NCI-H524 treated with DMSO at 0.1 percent for 48 hours (cell line): ENCODE measurements at places on chromosomes 16 and 17.

DNA sequence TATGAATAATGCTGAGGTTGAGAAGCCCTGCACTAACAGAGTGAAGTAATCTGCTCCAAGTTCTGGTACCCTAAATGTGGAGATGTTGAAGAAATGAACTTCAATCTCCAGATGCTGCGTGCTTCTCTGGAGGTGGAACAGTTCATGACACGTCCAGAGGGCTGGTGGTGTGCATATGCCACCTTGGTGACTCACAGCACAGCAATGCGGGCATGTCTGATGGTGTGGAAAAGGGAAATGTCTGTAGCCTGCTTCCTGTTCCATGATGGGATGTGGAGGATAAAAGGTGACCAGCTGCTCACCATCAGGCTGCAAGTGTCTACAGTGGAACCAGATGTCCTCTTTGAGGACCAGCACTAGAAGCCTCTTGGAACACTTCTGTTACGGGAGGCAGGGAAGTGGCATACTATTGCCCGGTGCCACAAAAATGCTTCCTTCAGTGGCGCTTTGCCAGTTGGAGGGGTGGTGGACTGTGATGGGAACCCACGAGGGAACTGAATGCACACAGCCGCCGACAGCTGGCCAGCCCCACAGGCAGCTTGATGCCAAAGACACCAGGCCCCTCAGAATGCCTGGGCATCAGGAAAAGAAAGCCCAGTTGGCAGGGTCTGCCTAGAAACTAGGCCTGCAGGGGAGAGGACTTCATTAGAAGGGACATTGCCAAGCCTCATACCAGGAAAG is 19.9 kb downstream of the SNX11 start:
- DNase-seq, result peak; percentile 62

DNA sequence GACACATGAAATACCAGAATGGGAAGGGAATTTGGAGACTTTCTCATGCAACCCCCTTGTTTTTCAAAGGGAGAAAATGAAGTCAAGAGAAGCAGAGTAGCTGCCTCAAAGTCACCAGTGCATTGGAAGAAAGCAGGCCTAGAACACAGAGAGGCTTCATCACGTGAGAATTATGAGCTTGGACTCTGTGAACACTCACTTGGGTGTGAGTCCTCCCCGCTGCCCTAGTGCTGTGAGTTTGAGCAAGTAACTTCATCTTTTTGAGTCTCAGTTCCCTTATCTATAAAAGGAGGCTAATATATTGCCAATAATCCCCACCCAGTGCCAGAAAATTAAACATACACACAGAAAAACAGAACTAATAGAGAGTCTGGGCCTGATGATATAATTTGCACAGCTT is 315.8 kb downstream of the XYLT1 start:
- no peak for DNase-seq

DNA sequence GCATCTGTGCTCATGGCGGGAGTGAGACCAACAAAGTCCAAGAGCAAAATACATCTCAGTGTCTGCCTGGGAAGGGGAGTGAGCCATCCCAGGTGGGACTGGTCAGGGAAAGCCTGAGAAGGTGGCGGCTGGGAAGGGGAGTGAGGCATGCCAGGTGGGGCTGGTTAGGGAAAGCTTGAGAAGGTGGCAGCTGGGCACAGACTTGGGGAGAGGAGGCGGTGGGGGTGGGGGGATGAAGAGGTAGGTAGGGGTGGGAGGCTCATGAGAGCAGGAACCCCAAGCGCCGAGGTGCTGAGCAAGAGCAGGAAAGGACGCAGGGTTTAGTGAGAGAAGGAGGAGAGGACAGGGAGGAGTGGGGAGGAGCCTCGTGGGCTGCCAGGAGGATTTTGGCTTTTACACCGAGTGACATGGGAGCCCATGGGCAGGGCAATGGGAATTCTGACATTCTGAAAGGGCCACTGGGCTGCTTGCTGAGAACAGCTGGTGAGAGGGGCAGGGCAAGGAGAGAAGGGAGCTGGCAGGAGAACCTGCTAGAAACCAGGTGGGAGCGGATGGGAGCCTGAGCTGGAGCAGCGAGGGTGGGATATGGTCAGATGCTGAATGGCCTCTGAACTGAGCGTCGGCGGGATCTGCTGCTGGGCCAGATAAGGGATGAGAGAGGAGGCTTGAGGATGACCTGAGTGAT is 256.1 kb upstream of the RPL38 start:
- DNase-seq, result no peak

- DNase-seq, result peak; percentile 33
These were observed 477 bp downstream of the CENPV start for GRCh38 chr17:16352667-16353316.

DNA sequence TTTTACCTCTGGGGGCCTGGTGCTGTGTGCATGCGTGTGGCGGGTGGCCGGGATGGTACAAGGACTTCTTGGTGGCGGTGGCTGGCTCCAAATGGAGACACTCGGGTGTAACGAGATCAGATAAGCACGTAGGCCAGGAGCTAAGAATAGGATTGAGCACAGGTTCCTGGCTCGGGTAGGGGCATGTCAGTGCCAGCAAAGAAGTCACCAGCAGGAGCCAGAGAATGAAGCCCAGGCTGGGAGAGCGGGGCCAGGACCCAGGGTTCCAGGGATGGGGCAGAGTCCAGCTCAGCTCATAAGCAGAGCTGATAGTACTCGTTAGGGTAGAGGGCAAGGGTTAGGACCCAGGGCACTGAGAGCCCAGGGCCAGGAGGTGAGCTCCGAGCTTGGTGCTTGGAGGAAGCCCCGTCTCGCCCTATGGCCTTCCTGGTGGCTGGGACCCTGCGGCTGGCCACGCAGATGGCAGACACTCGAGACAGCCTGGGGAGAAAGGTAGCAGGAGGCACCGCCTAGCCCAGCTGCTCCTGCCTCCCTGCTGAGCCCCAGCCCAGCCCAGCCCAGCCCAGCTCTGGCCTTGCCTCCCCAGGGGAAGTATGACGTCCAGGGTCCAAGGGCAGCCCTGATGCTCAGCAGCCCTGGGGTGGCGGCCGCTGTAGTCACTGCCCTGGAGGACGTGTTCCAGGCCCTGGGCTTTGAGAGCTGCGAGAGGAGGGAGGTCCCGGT is 8.9 kb downstream of the ZNF213 start:
- peak; percentile 31 for DNase-seq

GRCh38 chr17:32331243-32332040 is 10.5 kb downstream of the C17orf75 start:
- no peak for DNase-seq

DNA sequence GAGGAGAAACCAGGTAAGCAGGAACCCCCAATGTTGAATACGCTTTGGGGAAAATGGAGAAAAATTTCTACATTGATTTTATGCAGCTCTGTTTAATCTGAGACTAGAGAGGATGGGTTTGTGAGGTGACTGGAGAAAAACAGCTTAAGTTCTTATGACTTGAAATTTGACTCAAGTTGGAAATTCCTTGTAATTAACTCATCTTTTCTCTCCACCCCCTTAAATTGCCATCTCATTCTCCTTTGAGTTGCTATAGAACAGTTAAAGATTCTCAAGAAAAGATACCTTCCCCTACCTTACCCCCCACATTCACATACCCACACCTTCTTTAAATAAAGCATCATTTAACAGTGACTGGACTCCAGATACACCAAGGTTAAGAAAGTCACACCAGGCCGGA is 24.2 kb downstream of the ZNRF1 start:
- no peak for DNase-seq

DNA sequence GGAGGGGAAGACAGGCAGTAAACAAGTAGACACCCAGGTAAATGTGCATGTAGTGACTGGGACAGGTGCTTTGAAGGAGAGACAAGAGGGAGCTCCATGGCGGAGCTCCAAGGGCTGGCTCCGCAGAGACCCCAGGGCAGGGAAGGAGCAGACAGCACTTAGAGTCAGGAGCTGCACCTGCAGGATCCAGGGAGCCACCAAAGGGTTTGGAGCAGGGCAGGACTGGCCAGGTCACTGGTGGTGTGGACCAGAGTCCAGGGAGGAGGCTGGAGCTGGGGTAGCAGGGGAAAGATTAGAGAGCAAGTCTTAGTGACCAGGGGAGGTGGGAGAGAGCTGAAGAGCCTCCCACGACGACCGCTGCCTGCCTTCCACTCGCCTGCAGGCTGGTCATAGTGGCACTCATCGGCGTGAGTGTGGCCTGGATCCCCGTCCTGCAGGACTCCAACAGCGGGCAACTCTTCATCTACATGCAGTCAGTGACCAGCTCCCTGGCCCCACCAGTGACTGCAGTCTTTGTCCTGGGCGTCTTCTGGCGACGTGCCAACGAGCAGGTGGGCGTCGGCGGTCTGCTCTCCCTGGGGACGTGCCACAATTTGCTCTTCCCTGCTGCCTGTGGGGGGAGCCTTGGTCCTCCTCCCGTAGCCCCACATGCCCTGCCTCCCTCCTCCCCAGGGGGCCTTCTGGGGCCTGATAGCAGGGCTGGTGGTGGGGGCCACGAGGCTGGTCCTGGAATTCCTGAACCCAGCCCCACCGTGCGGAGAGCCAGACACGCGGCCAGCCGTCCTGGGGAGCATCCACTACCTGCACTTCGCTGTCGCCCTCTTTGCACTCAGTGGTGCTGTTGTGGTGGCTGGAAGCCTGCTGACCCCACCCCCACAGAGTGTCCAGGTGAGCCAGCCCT is 14.7 kb upstream of the FAM83G start:
- DNase-seq, result peak; percentile 59

GRCh38 chr17:67534941-67535340 is 157.9 kb downstream of the PITPNC1 start:
- DNase-seq, result no peak

GRCh38 chr17:79192503-79193351 is 118.1 kb downstream of the ENGASE start:
- DNase-seq, result no peak

- DNase-seq, result no peak
These were observed 97.8 kb downstream of the NXN start for GRCh38 chr17:881778-882177.

DNA sequence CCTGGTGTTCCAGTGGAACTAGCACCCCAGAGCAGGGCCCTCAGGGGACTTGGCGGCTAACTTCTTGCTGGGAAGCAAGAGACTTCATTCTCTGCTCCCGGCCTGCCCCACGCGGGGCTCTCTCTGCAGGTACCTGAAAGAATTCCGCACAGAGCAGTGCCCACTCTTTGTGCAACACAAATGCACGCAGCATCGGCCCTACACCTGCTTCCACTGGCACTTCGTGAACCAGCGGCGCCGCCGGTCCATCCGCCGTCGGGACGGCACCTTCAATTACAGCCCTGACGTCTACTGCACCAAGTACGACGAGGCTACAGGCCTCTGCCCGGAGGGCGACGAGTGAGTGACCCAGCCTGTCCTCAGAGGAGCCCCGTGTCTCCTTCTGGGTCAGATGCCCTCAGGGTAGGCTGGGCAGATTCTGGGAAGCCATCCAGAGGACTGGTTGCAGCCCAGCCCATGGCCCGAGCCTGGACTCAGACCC is 25.1 kb downstream of the UNK start:
- no peak for DNase-seq

DNA sequence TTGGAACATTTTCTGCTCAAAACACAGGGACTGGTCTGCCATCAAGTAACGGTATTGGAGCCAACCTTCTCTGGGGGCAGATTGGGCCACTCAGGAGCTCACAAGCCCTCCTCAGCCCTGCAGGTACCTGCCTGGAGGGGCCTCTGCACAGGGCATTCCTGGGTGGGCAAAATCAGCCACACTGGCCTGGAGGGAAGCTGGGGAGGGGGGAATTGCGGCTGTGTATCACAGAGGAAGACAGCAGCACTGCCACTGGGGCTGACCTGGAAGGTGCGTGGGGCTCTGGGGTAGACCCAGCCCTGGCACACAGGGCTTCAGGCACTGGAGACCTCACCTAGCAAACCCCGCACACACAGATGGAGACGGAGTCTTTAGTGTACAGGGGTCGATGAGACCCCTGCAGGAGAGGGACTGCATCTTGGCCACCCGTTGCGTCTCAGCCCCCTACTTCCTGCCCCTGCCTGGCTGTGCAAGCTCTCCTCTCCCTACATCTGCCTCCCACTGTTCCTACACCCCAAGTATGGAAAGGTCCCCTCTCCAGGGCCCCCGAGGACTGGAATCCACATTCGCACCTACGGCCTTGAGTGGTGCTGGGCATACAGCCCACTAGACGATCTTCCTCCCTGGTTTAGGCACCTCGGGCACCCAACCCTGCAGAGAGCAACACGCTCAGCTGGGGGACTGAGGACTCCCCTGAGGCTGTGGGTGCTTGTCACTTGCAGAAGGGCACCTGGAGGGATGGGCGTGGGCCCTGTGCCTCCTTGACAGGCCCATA is 7.1 kb upstream of the SRRM2 start:
- no peak for DNase-seq

DNA sequence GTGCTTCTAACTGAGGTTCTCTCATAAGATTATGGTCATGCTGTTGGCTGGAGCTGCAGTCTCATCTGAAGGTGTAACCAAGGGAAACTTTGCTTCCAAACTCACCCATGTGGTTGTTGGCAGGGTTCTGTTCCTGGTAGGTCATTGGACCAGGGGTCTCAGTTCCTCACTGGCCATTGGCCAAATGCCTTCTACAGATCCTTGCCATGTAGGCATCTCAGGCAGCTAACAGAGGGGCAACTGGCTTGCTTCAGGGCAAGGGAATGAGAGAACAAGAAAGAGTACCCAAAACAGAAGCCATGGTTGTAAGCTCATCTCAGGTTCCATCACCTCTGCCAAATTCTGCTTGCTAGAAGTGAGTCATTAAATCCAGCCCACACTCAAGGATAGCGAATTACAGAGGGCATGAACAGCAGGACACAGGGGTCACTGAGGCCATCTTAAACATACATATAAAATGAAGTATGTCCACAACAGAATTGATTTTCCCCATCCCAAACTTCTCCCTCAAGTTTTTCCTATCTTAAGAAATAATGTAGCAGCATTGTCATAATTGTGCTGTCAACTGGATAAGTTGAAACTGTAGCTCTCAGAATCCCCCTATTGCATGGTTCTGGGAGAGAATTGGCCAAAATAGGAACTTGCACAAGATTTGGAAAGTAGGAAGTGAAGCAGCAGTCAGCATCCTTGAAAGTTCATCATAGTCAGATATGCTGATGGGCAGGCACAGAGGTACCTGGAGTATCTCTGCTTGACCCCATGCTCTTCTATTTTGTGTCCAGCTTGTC is 42.4 kb upstream of the CES5A start:
- DNase-seq, result no peak

DNA sequence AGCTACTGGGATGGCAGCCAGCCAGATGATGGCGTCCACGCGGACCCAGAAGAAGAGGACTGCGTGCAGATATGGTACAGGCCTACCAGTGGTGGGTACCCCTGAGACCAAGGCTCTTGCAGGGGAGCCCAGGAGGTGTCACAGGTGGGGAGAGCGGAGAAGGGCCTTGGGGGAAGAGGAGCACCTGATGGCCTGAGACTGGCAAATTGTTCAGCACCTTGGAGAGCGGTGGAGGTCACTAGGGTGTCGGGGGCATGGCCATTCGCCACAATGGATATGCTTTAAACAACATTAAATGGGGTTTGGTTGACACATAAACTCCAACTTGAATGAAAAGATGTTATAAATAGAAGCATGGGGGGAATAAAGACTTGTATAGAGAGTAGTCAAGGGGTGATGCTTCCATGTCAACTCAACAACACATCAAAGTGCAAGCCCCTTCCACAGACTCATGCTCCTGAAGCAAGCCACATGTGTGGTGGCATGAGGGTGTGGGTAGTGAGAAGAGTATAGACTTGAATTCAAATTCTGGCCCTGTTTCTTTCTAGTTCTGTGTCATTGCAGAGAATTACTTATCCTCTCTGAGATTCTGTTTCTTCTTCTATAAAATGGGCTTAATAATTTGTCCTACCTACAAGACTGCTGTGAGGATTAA is 22.2 kb downstream of the CLEC19A start:
- no peak for DNase-seq
